ENCODE measurements at places on chromosomes 4 and X.

DNA sequence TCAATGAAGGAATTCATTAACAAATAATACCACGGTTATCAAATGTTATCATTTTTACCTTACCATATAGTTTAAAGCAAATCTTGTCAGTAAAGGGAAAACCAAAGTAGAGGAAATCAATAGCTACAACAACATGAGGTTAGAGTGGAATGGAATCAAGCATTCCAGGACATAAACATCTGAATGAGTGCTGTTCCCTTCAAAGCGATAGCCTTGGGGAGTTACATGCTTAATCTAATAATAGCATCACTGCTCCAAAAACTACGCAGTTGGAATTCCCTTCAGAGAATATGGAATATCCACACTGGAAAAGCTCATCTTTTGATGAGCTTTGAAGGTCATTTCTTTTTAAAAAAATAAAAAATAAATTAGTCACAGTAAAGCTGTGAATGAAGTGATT, 31.2 kb downstream of the PDE5A start:
- DNase-seq = no peak

- DNase-seq = no peak
Measured at GRCh38 chr4:112647785-112648184, 10.8 kb downstream of the LARP7 start.

DNA sequence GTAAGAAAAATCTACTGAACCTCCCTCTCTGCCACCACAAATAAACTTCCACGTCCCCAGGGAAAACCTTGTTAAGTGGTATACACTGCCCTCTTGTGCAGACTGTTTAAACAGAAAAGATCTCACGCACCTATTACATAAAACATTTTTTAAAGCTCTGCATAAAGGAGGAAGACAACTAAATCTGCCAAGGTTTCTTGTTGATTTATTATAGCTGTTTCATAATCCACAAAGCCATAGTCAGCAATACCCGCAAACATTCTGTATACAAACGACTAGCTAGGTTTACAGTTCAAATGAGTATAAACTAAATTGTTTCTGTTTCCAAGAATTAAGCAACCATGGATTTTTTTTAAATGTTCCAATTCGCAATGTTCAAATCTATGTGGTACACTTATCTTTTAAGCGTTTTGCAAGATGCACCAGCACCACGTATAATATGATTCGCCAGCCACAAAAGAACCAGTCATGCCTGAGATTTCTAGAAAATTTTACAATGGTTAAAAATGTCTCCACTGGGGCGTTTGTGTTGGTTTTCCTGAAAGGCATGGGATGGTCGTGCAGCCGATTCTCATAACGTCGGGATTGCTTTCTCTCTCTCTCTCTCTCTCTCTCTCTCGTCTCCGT, 164.6 kb downstream of the PRKX start:
- DNase-seq = no peak

GRCh38 chr4:76199664-76200211, 13.9 kb downstream of the SCARB2 start:
- no peak for DNase-seq
